Activated CD4-positive, alpha-beta T cell treated with anti-CD3 and anti-CD28 coated beads, Interleukin-2, amount 50 U/mL, for 16 hours (primary cell): ENCODE measurements at places on chromosomes 5 and 9.

GRCh38 chr5:76379316-76379715 is 23.8 kb upstream of the IQGAP2 start:
- DNase-seq: no peak

GRCh38 chr9:112332214-112332613 is 1.2 kb downstream of the PTBP3 start:
- DNase-seq: no peak

GRCh38 chr5:10162468-10162867 is 87.2 kb downstream of the ATPSCKMT start:
- DNase-seq: no peak

- DNase-seq: no peak
These were observed 50.3 kb downstream of the HMHB1 start for GRCh38 chr5:143862271-143862670.

GRCh38 chr9:134534661-134535080 is 106.9 kb upstream of the COL5A1 start:
- no peak for DNase-seq

GRCh38 chr9:132881826-132882225 is 3.1 kb downstream of the SPACA9 start:
- DNase-seq: no peak

GRCh38 chr5:142737179-142737578 is 33.0 kb upstream of the ARHGAP26 start:
- no peak for DNase-seq

DNA sequence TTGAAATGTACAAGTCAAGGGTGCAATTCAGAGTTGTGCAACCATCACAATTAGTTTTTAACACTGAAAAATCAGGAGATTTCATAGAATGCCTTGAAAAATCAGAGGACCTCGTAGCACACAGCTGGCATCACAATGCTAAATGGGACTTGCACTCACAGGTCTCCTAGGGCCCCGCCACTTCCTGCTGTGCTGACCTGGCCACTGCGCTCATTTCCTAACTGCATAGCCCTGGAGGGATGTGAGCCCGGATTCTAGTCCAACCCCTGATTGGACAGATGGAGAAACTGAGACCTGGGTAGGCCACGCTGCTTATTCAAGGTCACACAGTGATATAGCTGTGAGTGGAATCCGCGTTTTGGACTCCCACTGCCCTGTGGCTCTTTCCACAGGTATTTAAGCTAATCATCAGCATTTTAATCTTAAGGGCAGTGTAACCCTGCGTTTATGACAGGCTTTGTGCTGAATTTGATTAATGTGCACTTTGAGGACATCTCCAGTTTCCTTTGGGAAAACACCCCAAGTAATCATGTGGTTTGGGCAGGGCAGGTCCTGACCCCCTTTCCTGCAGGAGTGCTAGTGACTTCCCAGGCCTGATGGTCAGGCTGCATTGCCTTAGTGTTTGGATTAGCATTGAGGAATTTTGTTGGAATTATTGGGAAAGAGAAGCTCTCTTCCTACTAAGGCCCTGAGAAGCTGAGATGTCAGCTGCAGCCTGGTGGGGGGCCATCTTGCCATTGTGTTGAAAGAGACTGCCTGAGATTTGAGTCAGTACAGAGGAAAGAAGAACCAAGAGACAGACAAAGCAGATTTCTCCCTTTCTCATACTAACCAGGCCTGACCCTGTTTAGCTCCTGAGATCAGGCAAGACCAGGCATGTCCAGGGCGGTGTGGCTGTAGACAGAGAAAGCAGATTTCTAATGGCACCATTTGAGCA is 36.2 kb downstream of the STC2 start:
- no peak for DNase-seq

DNA sequence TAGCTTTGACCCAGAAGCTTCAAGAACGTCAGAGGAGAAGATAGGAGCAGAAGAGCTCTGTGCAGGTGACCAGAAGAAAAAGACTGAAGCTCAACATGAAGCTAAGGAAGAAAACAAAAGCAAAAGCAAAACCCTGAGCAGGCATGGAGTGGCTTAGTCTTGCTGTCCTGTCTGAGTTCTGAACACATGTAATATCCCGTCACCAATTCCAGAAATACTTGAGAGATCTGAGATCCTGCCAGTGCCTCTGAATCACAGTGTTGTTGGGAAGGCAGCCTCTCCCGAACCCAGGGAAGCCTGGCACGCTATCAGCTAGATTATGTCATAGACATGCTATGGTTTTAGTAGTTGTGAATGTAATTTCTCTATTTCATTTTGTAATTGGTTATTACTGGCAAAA is 235.7 kb downstream of the ICE1 start:
- DNase-seq: no peak

DNA sequence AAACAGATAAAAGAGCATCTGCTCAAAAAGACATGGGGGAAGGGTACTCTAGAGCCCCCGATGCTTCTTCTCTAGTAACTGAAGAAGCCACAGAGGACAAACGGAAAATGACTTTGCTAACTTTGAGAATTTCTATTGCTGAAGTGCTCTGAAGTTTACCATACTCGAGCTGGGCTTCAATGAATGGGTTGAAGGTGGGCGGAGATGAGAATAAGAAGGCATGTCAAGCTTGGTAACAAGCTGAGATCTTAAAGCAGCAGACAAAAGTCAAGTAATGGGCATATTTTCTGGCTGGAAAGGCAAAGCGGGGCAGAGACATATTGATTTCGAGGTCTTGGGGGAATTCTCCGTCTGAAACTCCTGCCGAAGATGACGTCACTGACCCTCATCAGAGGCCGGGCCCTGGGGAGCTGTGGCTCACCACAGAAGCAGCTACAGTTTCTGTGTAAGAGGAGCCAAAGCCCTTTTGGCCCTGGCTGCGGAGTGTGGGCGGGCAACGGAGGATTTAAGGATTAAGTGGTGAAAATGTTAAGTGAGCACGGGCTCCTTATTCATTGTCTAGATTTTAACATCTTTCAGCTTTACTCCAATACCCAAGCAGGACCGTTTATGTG is 115.8 kb upstream of the SLIT3 start:
- no peak for DNase-seq

GRCh38 chr5:112703866-112704820 is 33.5 kb upstream of the APC start:
- DNase-seq: no peak

GRCh38 chr5:67268231-67269021 is 71.8 kb upstream of the CD180 start:
- DNase-seq: no peak

GRCh38 chr9:71637926-71638325 is 130.4 kb downstream of the CEMIP2 start:
- DNase-seq: no peak

DNA sequence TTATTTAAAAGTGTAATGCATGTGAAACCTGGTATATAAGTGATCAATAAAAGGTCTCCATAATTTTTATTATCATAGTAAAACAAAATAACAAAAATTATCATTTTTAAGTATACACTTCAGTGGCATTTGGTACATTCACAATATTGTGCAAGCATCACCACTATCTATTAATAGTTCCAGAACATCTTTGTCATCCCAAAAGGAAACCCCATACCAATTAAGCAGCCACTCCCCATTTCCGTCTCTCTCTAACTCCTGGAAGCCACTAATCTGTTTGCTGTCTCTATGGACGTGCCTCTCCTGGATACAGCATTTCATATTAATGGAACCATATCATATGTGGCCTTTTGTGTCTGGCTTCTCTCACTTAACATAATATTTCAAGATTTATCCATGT is 7.6 kb downstream of the OLFML2A start:
- no peak for DNase-seq

DNA sequence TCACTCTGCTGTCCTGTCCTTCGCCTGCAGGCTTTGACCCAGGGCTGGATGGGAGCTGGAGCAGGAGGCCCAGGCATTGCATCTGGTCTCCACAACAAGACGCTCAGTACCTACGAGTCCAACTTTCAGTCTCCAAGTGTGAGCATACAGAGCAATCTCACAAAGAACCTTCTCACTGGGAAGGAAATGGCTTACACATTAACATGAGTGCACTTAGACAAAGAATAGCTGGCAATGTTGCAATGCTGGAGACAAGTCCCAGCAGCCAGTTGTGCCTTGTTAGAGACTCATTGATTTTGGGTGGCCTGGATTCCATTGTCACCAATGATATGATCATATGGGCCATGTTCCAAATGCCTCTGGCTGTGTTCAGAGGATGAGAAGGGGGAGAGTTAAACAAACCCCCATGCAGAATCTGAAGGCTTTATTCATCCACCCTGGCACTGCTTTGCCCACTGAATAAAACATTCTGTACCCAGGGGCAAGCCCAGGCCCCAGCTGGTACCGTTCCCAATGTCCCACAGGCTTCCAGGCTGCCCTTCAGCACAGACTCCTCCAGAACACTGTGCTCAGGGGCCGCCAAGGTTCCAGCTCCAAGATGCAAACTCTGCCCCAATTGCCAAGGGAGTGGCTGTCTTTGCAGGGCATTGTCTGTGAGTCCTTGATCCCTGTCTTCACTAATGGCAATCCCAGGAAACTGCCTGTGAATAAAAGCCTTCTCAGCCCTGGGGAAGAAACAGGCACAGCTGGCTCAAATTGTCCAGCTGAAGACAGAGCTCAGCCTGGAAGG is 185.5 kb downstream of the HSD17B3 start:
- no peak for DNase-seq

DNA sequence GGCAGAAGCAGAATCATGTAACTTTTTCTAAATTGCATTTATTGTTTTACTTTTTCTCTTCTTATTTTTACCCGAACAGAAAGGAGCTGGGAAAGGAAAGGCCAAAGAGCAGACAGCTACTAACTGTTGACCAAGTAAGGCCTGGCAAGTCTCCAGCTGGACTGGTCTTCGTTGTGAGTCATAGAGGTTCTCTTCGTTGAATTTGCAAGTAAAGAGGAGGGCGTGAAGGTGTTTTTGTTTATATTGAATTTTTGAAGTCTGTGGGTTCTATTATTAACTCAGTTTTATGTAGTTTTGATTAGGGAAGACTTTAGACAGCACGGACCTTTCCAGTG is 416.5 kb upstream of the CCNH start:
- DNase-seq: no peak

GRCh38 chr9:89740722-89741121 is 135.9 kb downstream of the GADD45G start:
- DNase-seq: peak; percentile 68

DNA sequence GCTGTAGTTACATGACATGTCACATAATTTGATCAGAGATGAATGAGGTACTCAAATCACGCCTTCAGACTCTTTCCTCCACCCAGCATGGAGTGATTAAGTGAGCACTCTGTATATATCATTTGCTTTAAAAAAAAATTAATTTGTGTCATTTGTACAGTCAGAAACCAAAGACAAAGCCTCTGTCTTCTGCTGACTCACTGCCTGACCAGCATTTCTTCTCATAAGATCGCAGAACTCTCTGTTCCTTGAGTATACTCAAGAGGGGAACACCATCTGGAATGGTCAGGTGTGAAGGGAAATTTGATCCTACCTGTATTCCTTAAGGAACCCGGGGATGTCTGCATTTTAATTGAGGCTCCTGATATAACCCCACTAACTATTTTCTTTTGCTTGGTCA is 254.4 kb downstream of the FAM114A2 start:
- no peak for DNase-seq

- no peak for DNase-seq
These were observed 32.8 kb upstream of the SEMA4D start for GRCh38 chr9:89530726-89531125.

DNA sequence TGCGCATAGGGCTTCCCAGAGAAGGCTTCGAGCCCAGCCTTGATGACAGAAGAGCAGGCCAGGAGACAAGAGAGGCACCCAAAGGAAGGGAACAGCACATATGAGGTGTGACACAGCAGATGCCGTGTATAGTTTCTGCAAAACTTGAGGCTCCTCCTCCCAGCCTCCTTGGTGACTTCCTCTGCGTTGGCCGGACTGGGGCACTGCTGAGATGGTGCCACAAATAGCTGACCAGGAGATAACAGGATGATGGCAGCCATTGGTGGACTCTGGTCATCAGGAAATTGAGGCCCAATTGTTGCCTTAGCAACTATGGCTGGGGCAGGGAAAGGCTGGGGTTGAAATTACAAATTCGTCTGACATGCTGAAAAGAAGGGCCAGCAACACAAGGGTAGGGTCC is 4.8 kb upstream of the ZNF79 start:
- DNase-seq: no peak

DNA sequence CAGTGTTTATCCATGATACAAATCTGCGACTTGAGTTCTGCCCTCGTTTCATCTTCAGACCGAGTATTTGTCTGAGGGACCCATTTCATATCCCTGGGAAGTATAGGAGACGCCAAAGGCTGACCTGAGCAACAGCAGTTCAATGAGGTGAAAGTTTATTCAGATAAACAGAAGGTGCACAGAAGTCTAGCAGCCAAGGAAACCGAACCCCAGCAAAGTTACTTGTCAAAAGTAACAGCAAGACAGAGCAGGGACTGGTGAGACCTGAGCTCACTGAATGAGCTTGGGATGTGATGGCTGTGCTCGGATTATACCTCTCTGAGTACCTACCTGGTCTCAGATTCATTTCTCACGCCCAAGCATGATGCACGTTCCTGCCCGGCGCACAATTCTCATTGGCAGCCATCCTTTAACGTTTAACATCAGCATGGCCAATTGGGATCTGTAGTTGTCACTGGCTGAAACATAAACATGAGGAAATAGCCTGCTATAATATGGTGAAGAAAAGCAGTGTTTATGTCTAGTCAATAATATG is 599 bp downstream of the LYRM7 start:
- peak; percentile 36 for DNase-seq

DNA sequence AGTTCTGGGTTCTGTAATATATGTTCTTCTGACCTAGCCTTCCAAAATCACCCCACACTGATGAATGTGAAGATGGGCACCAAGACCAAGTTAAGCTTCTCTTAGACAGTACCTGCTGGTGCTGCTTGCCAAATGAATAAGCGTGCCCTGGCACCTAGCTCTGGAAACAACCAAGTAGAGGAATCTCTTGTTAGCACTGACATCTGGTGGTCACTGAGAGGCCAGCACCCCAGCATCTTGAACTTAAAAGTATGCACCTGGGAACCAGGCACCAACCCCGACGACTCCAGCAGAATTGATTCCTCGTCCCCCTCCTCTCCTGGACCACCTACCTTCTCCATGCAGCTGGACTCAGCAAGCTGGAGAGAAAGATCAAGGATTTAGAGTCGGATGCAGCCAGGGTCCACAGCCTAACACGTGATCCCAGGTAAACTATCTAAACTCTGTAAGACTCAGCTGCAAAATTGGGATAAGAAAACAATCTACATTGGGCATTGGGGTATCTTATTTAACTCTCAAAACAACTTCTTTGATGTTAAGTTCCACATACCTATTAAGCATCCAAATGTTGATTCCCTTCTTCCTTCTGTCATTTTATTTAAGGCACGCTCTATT is 89.8 kb downstream of the SLC1A3 start:
- peak; percentile 39 for DNase-seq

DNA sequence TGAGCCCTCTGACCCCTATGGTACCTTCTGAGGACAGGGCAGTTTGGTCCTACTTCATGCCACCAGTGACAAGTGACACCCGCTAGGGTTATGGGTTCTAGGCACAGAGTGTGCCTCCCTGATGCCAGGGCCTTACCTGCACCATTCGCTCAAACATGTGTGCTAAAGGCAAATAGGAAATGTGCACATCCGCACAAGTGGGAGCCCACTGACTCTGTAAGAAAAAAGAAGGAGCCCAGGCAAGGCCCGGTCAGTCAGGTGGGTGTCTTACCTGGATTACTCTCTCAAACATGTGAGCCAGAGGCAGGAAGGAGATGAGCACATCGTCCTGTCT is 29.1 kb upstream of the MEIKIN start:
- no peak for DNase-seq

GRCh38 chr5:142617416-142618129 is 68.3 kb downstream of the FGF1 start:
- peak; percentile 74 for DNase-seq

- DNase-seq: no peak
These were observed 5.4 kb upstream of the MAP1B start for GRCh38 chr5:72101828-72102227.
